GDM1 (cell line): ENCODE measurements at places on chromosomes 13 and 19.

- DNase-seq, result no peak
Observed at GRCh38 chr19:55494172-55494761, 6.0 kb downstream of the SSC5D start.

DNA sequence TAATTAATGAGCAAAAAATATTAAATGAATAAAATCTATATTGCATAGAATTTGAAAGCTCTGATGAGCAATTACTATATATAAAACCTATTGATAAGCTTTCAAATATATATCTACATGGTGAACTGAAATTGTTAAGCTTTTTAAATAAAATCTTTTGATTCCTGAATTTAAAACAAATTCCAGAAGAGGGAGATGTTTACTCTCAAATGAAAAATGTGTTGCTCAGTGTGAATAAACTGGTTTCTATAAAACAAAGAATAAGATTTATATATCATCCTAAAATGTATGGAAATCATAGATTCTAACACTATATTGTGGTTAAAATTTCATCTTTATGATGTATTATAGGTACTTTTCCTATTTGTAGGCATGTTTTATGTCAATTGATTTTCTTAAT lies 171.5 kb upstream of the SLITRK6 start:
- no peak for DNase-seq

GRCh38 chr13:20161275-20161950 lies 561 bp upstream of the GJA3 start:
- peak; percentile 18 for DNase-seq

GRCh38 chr19:1312767-1313694 lies 27.4 kb downstream of the EFNA2 start:
- DNase-seq, result no peak

DNA sequence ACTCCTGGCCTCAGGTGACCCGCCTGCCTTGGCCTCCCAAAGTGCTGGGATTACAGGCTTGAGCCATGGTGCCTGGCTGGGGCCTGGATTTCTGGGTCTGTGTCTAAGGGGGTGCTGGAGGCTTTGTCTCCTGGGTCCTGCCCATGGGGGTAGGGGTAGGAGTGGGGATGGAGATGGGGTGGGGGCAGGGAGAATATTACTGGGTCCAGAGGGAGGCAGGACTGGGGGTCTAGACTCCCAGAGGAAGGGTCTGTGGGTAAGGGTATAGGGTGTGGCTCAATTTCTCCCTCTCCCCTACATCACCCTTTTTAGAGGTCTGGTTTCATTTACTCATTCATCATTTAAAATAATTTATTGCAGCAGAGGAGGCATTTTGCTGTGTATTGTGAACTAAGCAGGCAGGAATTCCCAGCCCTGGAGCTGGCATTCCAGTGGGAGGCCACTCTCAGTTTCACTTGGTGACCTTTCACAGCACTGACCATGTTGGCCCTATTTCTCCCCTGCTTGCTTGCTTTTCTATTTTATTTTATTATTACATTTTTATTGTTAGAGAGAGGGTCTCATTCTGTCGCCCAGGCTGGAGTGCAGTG lies 810 bp upstream of the NFKBID start:
- no peak for DNase-seq

GRCh38 chr19:51066393-51067186 lies 1.7 kb upstream of the KLK13 start:
- no peak for DNase-seq

- DNase-seq, result no peak
Observed at GRCh38 chr19:3708207-3708931, at the start of gene TJP3. Gene TJP3, plus strand, starts transcription at chr19:3708384. Its CDS starts 20,049 bp downstream, at chr19:3728433.

DNA sequence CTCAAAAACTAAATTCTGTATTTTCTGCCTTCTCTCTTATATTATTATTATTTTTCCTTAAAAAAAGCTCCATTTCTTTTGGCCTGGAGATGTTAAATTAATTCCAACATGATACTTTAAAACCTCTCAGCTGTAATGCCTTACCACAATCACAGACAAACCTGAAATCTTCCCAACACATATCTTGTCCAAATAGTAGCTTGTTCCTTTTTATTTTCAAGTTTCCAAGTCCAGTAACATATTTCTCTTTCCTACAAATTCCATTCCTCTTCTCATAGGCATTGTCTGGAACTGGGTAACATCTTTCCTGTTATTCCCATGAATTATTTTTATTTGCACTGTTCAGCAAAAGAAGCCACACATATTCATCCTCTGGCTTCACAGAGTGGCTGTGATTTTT lies 137.0 kb downstream of the SLITRK6 start:
- DNase-seq, result no peak

DNA sequence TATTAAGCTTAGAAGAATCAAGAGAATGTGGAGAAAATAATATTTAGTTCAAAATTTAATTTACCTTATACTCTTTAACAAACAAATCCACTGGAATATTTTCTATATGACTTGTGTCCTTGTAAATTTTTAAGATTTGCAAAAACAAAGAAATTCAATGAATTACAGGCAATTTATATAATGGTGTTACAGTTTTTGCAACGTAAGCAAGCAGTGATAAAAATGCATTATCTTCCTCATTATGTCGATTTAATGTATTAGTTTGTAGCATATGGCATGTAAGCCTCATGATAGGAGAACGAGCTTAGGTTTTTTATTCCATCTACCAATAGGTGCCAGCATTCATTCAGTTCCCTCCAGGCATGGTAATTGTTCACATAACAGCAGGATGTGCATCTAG lies 100.0 kb upstream of the PCDH9 start:
- DNase-seq, result no peak

DNA sequence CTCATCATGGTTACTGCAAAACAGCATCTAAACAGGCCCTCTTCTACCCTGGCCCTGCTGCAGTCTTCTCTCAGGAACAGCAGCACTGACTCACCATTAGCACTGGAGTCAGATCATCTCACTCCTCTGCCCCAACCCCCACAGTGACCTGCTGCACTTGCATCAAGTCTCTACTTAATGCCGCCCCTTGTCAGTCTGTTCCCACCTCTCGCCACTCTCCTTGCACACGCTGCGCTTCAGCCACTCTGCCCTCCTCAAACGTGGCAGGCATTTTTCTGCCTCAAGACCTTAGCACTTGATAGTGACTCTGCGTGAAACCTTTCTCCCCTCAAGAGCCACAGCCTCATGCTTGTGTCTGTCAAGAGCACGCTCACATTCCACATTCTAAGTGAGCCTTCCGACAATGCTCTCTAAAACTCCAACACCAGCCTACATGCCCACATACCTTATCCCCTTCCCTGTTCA lies 22.1 kb downstream of the MIPEP start:
- DNase-seq, result no peak
